A549 treated with Mapracorat at 1 μM for 4 hours (cell line): ENCODE measurements at places on chromosomes 13 and 19. TPM values are rescaled to one million over a fixed set of nuclear protein-coding genes. Genes with fewer than 3 reads are reported as not detected.

The FBXO17 gene
- total RNA-seq = 59.5 to 82.4 TPM (median 78.3 TPM) in 5 replicates

The PLPPR2 gene
- total RNA-seq = 7.1 to 10.7 TPM (median 9.4 TPM) in 5 replicates

The LSR gene
- total RNA-seq = 7.5 to 13.2 TPM (median 10.2 TPM) in 5 replicates

The LRRC25 gene
- total RNA-seq = 0.06 TPM in 1 of 5 replicates, not detected in the others
